Astrocyte (in vitro differentiated cells and primary cell): ENCODE measurements at places on chromosomes 13 and 19. TPM values are rescaled to one million over a fixed set of nuclear protein-coding genes. Genes with fewer than 3 reads are reported as not detected.

DNA sequence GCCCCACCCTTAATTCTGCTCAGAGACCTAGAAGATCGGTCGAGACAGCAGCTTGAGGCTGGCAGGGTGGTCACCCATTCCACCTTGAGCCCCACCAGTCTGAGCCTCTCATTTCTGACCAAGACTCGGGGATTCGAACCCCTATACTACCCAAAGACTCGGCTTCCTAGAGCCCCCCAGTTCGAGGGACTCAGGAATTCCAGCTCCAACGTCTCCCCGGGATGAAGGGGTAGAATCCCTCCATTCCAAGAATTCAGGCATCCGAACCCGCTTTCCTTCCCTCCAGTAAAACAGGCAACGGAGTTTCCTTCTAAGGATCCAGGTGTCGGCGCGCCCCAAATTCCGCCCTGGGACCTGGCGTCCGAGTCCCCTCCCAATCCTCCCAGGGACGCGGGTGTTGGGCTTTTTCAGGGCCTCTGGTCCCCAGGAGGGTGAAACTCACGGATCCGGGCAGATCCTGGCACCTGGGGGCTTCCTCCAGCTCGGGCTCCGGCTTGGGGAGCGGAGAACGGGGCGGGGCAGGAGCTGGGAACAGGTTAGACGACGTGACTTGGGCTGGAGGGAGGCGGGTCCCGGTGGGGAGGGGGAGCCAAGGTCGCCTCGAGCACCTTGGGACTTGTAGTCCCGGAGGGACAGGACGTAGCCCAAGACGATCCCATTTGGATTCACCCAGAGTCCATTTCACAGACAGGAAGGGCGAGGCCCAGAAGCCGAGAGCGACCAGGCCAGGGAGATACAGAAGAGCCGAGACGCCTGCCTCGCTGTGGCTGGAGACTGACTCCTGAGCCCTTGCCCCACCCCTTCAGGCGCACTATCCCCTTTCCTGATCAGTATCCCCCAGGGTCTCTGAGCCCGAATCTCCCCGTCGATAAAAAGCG lies at the start of gene PPP1R13L:
TSS of gene PPP1R13L (minus strand) at position 513 of the 878 bp plus-strand sequence. CDS start 6,751 bp downstream, outside the sequence.
- no peaks in the 10 kb centered on the region for H3K36me3 ChIP-seq
- H3K4me3 ChIP-seq, result peak within 1 kb of the TSS; percentile 90
- DNase-seq, result peak; percentile 68
- peak within 1 kb of the TSS; percentile 94 for H3K27ac ChIP-seq

- H3K4me3 ChIP-seq, result no peak overlapping the region
- H3K27ac ChIP-seq, result no peak overlapping the region
- no peaks in the 10 kb centered on the region for H3K27me3 ChIP-seq
Measured at GRCh38 chr13:106233134-106233735, 302.2 kb downstream of the EFNB2 start.

GRCh38 chr19:19610376-19611202 lies 7.9 kb downstream of the PBX4 start:
- H3K27me3 ChIP-seq, result no peaks in the 10 kb centered on the region
- H3K4me1 ChIP-seq, result no peaks in the 10 kb centered on the region
- no peaks in the 10 kb centered on the region for H3K36me3 ChIP-seq
- no peak overlapping the region for H3K27ac ChIP-seq
- H3K4me3 ChIP-seq, result no peak overlapping the region

DNA sequence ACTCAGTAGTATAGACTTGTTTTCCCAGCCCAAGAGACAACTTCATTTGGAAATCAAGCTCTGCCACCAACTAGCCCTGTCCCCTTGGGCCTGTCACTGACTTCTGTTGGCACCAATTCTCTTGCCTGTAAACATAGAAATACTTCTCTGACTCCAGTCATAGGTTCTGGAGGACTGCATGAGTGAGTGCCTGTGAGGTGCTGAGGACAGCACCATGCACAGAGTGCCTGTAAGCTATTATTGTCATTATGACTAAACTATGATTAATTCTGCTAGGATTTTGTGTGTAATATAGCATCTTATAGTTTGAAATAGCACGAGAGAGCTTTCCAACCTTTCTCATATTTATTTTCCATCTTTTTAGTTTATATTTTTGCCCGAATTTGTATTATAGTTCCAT lies 247.9 kb downstream of the MYO16 start:
- H3K4me3 ChIP-seq, result no peak overlapping the region
- H3K36me3 ChIP-seq, result no peaks in the 10 kb centered on the region
- H3K27ac ChIP-seq, result no peak overlapping the region
- peak; percentile 4 for DNase-seq
- H3K4me1 ChIP-seq, result no peaks in the 10 kb centered on the region

Gene GARIN5A
- total RNA-seq, result not detected in 2 replicates

DNA sequence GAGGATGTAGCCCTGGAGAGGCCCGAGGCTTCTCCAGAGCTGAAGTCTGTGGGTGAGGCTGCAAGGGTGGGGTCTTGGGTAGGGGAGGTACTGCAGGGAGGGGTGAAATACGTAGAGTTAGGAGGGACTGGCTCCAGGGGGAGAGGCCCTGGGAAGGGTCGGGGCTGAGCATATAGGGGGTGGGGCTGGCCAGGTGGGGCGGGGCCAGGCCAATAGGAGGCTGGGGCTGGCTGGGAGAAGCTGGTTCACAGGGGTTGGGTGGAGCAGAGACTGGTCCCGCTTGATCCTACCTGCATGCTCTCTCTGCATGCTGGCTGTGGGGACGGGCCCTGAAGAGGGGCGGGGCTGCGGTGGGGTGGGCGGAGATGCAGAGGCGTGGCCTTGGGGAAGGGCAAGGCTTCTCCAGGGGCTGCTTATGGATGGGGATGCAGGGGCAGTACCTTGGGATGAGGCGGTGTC lies 51.9 kb downstream of the CELF5 start:
- H3K27ac ChIP-seq, result no peak overlapping the region
- no peak overlapping the region for H3K4me3 ChIP-seq
- DNase-seq, result no peak
- H3K4me1 ChIP-seq, result peaks cover 3% of the 10 kb centered on the region
- peaks cover 25% of the 10 kb centered on the region for H3K27me3 ChIP-seq

DNA sequence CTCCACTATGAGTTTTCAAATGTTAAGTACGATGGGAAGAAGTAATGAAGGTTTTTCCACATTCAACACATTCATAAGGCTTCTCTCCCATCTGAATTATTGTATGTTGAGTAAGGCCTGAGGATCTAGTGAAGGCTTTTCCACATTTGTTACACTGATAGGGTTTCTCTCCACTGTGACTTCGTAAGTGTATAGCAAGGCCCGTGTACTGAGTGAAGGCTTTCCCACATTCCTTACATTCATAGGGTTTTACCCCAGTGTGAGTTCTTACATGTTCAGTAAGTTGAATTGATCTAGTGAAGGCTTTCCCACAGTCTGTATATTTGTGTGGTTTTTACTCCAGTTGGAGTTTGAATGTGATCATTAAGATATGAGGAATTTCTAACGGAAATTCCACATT lies 44.4 kb downstream of the ZNF846 start:
- no peaks in the 10 kb centered on the region for H3K36me3 ChIP-seq
- H3K27me3 ChIP-seq, result no peaks in the 10 kb centered on the region
- H3K4me1 ChIP-seq, result no peaks in the 10 kb centered on the region
- H3K4me3 ChIP-seq, result no peak overlapping the region
- H3K27ac ChIP-seq, result no peak overlapping the region
- no peak for DNase-seq

DNA sequence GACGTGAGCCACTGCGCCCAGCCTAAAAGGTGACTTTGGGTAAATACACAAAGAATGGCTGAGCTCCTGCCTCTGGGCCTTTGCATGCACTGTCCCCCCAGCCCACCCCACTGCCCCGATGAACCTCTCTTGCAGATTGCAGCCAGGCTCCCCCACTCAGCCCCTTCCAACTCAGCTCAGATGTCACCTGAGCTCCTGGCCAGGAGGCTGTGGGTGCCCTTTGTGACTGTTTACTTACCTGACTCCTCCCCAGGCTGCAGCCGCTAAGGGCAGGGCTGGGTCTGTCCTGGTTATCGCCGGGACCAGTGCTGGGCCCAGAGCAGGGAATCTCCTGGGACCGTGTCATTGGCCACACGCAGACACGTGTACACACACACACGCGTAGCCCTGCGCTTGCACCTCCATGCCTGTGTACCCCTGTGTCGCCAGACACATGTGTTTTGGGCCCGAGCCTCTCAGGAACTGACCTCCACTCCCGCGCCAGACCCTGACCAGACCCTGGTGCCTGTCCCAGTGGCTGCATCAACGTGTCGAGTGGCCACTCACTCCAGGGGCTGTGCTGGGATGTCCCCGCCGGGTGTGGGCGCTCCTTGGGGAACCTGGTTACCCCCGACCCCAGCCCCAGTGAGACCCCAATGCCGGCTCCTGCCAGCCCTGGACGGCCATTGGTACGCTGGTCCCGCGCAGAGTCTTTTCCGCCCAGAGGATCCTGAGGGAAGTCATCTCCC lies 18.7 kb downstream of the EFNA2 start:
- H3K36me3 ChIP-seq, result no peaks in the 10 kb centered on the region
- no peak overlapping the region for H3K27ac ChIP-seq
- H3K27me3 ChIP-seq, result peaks cover 4% of the 10 kb centered on the region

Gene CPB2
- not detected in 2 replicates for total RNA-seq

Gene ZIK1
- total RNA-seq, result 8.7 and 8.9 TPM in 2 replicates

Gene HIPK4
- 0.12 TPM in 1 of 2 replicates, not detected in the other for total RNA-seq

GRCh38 chr19:55464039-55464661 lies 401 bp downstream of the C19orf85 start:
- no peak for DNase-seq
- H3K4me3 ChIP-seq, result no peak overlapping the region
- no peak overlapping the region for H3K27ac ChIP-seq
- peaks cover 2% of the 10 kb centered on the region for H3K27me3 ChIP-seq
- peaks cover 9% of the 10 kb centered on the region for H3K4me1 ChIP-seq

GRCh38 chr13:96421314-96421713 lies 331.4 kb downstream of the HS6ST3 start:
- no peak overlapping the region for H3K27ac ChIP-seq
- H3K27me3 ChIP-seq, result no peaks in the 10 kb centered on the region
- no peaks in the 10 kb centered on the region for H3K36me3 ChIP-seq
- no peak overlapping the region for H3K4me3 ChIP-seq
- H3K4me1 ChIP-seq, result no peaks in the 10 kb centered on the region
- no peak for DNase-seq

Gene PDX1
- total RNA-seq, result not detected in 2 replicates

Gene ZNF835
- not detected in 2 replicates for total RNA-seq
